Kidney glomerular epithelial cell (primary cell): ENCODE measurements at places on chromosomes 1 and 21.

- DNase-seq, result peak; percentile 73
Observed at GRCh38 chr1:232620356-232620969, 9.5 kb downstream of the SIPA1L2 start.

GRCh38 chr1:14061722-14062121 lies 361.7 kb downstream of the PRDM2 start:
- no peak for DNase-seq

- DNase-seq, result peak; percentile 36
Observed at GRCh38 chr1:111222308-111223125, 5.0 kb upstream of the CHI3L2 start.

GRCh38 chr1:202811296-202812175 lies 782 bp downstream of the PCAT6 start:
- no peak for DNase-seq

- peak; percentile 59 for DNase-seq
Observed at GRCh38 chr1:41122851-41123518, 101.5 kb upstream of the SLFNL1 start.

DNA sequence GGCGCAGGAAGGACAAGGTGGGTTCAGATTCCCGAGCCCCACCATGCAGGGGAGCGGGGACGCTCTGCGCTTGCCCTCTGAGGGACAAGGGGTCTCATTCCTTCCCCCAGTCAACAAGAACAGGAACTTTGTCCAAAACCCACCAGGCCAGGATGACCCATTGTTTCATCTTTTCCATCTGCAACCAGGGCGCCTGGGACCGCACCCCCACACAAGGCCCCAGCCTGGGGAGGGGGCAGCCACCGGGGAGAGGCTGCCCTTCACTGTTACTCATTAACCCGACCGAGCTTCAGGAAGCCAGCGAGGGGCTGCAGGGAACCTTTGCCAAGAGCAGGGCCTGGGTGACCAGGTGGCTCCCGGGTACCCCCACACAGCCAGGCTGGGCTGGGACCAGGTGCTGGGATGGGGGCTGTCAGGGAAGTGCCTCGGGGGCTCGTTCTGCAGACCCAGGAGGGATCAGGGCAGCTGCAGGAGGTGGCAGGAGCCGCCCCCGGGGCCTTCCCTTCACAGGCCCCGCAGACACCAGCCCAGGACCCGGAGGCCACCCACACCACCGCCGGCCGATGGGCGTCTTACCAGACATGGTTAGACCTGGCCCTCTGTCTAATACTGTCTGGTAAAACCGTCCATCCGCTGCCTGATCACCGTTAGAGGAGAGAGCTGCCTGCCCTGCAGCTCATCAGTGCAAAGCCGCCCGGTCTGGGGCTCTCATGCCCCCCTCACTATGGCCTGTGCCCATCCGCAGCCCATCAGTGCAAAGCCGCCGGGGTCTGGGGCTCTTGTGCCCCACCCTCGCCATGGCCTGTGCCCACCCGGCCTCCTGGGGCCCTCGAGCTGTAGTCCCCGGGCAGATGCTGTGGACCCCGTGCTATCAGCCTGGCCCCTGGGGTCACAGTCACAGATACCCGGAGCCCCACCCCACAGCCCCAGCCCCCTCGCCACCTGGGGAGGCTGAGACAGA lies 4.9 kb upstream of the TTLL10 start:
- no peak for DNase-seq

DNA sequence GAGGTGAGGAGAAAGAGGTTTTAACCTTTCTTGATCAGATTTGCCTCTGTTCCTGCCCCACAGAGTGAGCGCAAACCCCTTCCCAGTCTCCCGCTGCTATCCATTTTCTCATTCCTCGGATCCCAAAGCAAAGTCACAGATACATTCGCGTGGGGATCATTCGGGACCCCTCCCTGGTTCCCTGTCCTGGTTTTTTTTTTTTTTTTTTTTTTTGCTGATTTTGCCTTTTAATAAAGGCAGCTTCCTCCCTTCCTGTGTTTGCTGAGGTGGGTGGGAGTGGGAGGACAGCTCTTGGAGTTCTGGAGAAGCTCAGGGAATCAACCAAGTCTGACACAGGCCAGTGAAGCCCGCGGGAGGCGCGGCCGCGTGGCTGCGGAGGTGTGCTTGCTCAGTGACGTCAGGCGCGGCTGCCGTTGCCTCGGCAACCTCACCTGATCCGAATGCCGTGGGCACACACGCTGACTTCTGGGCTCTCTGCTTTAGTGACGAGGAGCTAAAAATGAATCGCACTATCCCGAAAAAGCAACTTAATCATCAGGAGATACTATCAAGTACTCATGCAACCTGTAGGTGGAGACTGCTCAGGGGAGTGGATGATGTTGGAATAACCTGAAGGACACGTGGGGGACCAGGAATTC lies 106.4 kb downstream of the TBX19 start:
- peak; percentile 57 for DNase-seq

- DNase-seq, result peak; percentile 63
Observed at GRCh38 chr1:188295157-188295556, 1466.4 kb downstream of the PLA2G4A start.

GRCh38 chr1:218363141-218363540 lies 18.0 kb downstream of the TGFB2 start:
- DNase-seq, result no peak

GRCh38 chr1:197890936-197891335 lies 11.5 kb upstream of the C1orf53 start:
- DNase-seq, result no peak

DNA sequence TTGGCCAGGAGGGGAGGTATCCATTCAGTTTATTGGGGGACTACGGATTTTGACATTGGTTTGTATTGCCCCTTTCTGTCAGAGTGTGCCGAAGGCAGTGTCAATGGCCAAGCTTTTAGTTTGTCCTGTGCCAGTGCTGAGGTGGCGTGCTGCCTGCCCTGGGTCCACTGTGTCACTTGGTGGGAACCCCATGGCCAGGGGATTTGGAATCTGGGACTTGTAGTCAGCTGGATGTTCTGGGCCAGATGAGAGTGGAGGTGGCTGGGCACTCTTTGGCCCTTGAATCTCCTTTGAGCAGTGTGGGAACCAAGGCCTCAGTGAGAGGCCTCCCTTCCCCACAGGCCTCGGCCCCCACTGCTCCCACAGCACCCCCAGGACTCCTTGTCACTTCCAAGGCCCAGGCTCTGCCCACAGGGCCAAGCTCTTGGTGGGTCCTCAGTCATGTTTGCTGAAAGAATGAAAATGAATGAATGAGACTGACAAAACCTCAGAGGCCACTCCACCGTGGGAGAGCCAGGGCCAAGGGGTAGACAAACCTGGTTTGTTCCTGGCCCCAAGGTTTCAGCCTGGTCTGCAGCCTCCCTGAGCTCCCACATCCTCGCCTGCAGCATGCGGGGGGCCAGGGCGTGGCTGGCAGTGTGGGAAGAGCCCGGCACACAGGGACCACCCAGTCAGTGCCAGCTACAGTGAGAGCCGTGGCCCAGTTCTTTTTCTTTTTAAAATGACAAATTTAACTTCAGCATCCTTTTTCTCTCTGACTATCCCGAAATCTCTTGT lies 412.2 kb downstream of the MATN1 start:
- DNase-seq, result no peak

GRCh38 chr1:56032096-56032676 lies 547.2 kb downstream of the PLPP3 start:
- DNase-seq, result no peak
